ENCODE measurements at places on chromosomes 1 and 21. TPM values are rescaled to one million over a fixed set of nuclear protein-coding genes. Genes with fewer than 3 reads are reported as not detected.

The S100A7 gene
- not detected for total RNA-seq

DNA sequence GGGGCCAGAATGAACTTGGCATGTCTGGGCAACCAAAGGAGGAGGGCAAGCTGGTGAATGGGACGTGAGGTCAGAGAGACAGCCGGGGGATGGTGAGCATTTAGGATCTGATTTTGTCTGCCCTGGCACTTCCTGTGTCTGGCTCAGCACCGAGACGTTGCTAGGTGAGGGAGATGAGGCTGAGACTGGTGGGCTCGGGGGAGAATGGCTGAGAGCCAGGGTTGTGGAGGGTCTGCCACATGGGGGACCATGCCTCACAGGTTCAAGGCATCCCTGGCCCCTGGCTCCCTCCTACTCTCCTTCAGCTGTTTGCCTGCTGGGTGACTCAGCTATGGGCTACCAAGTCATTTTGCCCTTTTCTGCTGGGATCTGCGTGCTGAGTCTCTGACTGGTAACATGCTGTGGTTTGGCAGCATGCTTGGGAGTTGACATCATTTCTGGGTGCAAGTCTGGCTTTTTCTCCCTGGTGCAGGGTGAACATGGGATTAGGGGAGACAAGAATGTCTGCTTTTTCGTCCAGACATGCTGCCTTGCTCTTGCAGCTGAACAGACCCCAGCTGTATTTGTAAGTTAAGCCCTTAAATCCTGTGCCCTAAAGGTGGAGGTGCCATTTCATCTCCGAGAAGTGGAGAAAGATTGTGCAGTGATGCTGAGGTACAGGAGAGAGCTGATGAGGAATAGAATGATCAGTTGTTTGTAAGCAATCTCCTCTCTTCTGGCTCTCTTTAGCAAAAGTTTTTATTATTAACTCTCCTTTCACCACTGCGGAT lies 17.6 kb downstream of the GALNT2 start:
- DNase-seq = no peak
- H3K36me3 ChIP-seq = peaks cover 7% of the 10 kb centered on the region
- peak overlapping the region; percentile 98 for H3K27ac ChIP-seq
- no peaks in the 10 kb centered on the region for H3K27me3 ChIP-seq
- peaks cover 98% of the 10 kb centered on the region for H3K4me1 ChIP-seq
- peak overlapping the region; percentile 23 for H3K4me3 ChIP-seq

DNA sequence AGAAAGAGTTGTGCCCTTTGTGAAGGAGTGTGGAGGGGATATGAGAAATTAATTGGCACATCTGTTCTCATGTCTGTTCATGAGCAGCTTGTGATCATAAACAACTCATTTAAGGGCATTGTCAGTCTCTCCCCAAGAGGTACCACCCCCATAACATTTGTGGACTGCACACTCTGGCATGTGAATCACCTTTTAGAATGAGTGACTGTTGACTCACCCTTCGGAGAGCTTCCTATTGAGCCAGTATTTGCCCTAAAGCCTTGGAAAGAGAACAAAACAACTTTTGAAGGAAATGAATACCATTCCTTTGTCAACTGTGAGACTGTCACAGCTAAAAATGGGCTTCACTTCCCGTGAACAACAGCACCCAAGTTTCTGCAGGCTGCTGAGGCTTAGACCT lies 27.5 kb upstream of the MYSM1 start:
- H3K27me3 ChIP-seq = no peaks in the 10 kb centered on the region
- H3K4me3 ChIP-seq = no peak overlapping the region
- H3K36me3 ChIP-seq = no peaks in the 10 kb centered on the region
- DNase-seq = no peak
- peaks cover 20% of the 10 kb centered on the region for H3K4me1 ChIP-seq

The DCST2 gene
- 0.36 TPM for total RNA-seq

DNA sequence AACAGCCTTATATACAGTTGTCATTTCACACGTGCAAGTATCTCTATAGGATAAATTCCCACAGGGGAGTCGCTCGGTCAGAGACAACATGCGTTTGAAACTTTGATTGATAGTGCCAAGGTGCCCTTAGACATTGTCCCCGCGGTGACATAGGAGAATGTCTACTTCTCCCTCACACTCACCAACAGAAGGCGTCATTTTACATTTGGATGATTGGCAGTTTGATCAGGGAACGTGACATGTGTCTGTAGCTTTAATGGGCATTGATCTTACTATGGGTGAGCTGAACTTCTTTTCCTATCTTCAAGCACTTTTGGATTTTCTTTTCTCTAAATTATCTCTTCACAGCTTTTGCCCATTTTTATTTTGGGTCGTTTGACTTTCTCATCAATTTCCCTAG lies 42.6 kb upstream of the PAX7 start:
- no peaks in the 10 kb centered on the region for H3K4me1 ChIP-seq
- no peak for DNase-seq
- H3K27ac ChIP-seq = no peak overlapping the region

The ATP1A2 gene
- 2.9 TPM for total RNA-seq

GRCh38 chr1:157758018-157758417 lies 18.9 kb downstream of the FCRL2 start:
- no peak overlapping the region for H3K4me3 ChIP-seq
- H3K27ac ChIP-seq = no peak overlapping the region
- no peak for DNase-seq
- no peaks in the 10 kb centered on the region for H3K36me3 ChIP-seq

- no peaks in the 10 kb centered on the region for H3K36me3 ChIP-seq
- H3K27ac ChIP-seq = no peak overlapping the region
- no peak for DNase-seq
- no peak overlapping the region for H3K4me3 ChIP-seq
These were observed 106.5 kb downstream of the PLPP3 start for GRCh38 chr1:56472860-56473259.

GRCh38 chr21:45780647-45781046 lies 137.1 kb downstream of the PCBP3 start:
- no peaks in the 10 kb centered on the region for H3K27me3 ChIP-seq
- no peaks in the 10 kb centered on the region for H3K4me1 ChIP-seq
- H3K4me3 ChIP-seq = no peak overlapping the region
- no peak for DNase-seq
- peaks cover 17% of the 10 kb centered on the region for H3K36me3 ChIP-seq

The CFHR5 gene
- not detected for total RNA-seq

The SH3D21 gene
- total RNA-seq = 10.8 TPM

GRCh38 chr1:115544131-115544530 lies 97.6 kb upstream of the VANGL1 start:
- peaks cover 43% of the 10 kb centered on the region for H3K4me1 ChIP-seq
- no peak overlapping the region for H3K4me3 ChIP-seq
- peak overlapping the region; percentile 0 for H3K27ac ChIP-seq
- DNase-seq = no peak
- H3K36me3 ChIP-seq = no peaks in the 10 kb centered on the region
- H3K27me3 ChIP-seq = no peaks in the 10 kb centered on the region

The SAMSN1 gene
- not detected for total RNA-seq

The C1orf115 gene
- 3.5 TPM for total RNA-seq

The MYBPH gene
- total RNA-seq = not detected

GRCh38 chr1:233790662-233791371 lies 113.7 kb upstream of the SLC35F3 start:
- no peak overlapping the region for H3K27ac ChIP-seq
- H3K27me3 ChIP-seq = peaks cover 10% of the 10 kb centered on the region
- no peaks in the 10 kb centered on the region for H3K4me1 ChIP-seq
- no peak overlapping the region for H3K4me3 ChIP-seq

- DNase-seq = no peak
- H3K27me3 ChIP-seq = peaks cover under 1% of the 10 kb centered on the region
- H3K4me1 ChIP-seq = peaks cover 20% of the 10 kb centered on the region
- H3K27ac ChIP-seq = no peak overlapping the region
- no peaks in the 10 kb centered on the region for H3K36me3 ChIP-seq
- H3K4me3 ChIP-seq = no peak overlapping the region
These were observed 9.5 kb downstream of the WNT4 start for GRCh38 chr1:22133247-22133930.

- no peak overlapping the region for H3K27ac ChIP-seq
- H3K27me3 ChIP-seq = no peaks in the 10 kb centered on the region
- no peaks in the 10 kb centered on the region for H3K36me3 ChIP-seq
- H3K4me3 ChIP-seq = no peak overlapping the region
- no peaks in the 10 kb centered on the region for H3K4me1 ChIP-seq
These were observed 483.9 kb downstream of the PTPRC start for GRCh38 chr1:199122532-199123311.

DNA sequence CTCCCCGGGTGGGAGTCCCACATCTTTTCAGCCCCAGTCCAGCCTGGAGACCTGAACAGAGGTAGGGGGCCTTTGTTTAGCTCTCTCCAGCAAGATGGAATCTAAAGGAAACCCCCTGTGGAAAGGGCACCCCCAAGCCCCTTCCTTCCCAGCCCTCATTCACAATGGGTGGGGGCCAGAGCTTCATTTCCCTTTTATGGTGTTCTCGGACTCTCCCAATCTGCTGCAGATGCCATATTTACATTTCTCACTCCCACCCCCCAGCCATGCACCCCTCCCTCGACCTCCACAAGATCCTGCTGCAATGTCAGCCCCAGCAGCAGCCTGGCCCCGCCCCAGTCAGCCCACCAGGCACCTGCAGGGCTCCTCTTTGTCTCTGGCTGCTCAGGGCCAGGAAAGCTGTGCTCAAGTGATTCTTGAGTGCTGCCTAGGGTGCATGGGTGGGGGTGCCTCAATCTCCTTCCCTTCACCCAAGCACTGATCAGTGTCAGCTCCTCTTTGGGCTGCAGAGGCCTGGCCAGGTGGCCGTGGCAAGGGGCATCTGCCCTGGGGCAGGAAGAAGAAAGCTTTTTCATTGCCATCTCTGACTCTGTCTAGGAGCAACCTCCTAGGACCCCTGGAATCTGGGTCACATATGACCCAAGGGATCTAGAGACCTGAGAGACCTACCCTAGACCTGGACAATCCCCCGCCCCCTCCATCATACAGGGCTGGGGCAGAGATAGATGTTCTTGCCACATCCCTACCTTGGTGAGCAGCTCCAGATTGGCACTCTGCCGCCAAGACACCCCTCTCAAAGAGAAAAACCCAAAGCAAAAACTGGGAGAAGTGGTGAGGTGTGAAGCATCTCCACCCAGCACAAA lies 1.7 kb downstream of the KIF21B start:
- H3K4me3 ChIP-seq = peak overlapping the region; percentile 72
- no peaks in the 10 kb centered on the region for H3K27me3 ChIP-seq
- H3K27ac ChIP-seq = no peak overlapping the region

The KIF17 gene
- total RNA-seq = 1.3 TPM

Data from chondrocyte (in vitro differentiated cells).